ENCODE measurements at places on chromosomes 2 and 18.

DNA sequence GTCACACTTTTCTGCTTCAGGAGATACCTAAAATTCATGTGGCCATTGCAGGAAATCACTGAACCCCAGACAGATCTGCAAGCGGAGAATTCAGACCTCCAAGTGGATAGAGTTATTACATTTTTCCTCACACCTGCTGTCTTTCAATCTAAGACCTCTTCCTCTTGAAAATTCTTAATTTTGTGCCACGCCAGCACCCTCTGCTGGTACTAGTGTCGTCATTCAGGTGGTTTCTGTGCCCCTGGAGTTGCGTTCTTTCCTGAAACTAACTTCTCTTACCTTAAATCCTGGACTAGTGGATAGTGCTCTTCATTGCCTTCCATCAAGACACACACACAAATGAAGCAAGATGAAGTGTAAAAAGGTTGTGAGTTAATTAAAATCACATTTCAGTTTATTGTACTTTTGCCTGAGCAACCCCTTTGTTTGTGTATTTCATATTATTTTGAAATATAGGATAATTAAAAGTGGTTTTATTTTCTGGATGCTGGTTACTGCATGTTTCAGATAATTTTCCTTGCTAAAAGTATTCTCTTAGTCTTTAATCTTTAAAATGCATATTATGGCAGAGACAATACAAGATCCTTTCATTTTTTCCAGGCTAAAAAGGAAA is 1.6 kb upstream of the DNER start:
- no peak for DNase-seq

GRCh38 chr2:193584522-193584938 is 1389.8 kb upstream of the TMEFF2 start:
- no peak for DNase-seq

- no peak for DNase-seq
Observed at GRCh38 chr2:2804528-2804927, 473.5 kb upstream of the MYT1L start.

- no peak for DNase-seq
Observed at GRCh38 chr18:46588971-46589660, 67.9 kb downstream of the LOXHD1 start.

GRCh38 chr2:88127888-88128653 is at the start of gene FABP1:
FABP1 (minus strand) TSS chr2:88128062; CDS start chr2:88128017, 45 bp downstream.
- no peak for DNase-seq

DNA sequence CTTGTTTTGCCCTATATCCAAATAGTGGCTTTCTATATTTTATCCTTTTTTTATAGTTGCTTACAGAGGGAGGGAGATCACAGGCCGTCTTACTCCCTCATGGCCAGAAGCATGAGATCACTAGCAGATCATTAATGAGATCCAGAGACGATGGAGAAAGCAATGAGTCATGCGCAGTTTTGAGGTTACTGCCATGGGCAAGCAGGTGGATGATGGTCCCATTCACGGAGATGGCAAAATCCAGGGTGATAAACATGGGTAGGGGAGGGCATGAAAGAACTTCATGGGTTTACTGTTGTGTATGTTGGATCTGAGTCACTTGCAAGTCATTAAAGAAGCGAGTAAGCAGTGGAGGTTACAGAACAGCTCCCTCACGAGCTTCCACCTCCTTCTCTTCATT is 60.4 kb downstream of the C18orf63 start:
- DNase-seq = no peak

GRCh38 chr2:37925063-37925897 is at the start of gene RMDN2:
RMDN2 (plus strand) TSS chr2:37925287; CDS start chr2:37929278, 3,991 bp downstream.
- DNase-seq = peak; percentile 96

DNA sequence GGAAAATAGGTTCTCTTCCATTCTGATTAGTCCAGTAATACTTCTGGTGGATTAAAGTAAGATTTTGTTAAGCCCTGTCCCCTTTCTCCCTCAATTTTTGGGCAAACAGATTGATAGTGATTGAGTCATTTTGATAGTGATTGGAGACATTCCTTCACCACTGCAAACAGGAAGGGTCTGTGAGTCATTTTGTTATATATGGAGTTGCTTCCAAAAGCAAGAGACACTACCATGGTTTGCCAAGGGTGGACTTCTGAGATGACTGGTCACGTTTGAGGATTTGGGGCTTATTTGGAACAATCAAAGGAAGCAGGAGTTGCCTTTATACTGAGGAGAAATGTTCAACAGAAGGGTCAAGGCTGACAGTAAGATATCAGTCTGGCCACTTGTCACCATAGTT is 249.9 kb downstream of the PARD3B start:
- DNase-seq = no peak

GRCh38 chr2:167988296-167988695 is 259.1 kb downstream of the STK39 start:
- no peak for DNase-seq

DNA sequence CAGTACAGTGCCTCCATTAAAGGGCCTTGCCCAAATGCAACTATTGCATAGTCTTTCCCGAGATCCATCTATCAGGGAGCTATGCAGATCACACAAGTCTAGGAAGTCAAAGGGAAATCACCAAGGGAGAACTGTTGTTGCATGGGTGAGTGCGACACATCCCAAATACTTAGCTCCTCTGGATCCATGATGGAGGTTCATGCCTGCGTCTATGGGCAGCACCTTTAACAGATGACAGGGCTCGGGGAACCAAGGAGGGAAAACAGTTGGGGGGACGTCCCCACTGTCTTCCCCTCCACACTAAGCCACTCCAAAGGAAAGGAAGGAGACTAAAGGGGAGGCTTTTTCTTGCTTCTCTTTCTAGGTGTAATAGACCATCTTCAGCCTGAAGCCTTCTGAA is 552.8 kb upstream of the PKDCC start:
- no peak for DNase-seq

DNA sequence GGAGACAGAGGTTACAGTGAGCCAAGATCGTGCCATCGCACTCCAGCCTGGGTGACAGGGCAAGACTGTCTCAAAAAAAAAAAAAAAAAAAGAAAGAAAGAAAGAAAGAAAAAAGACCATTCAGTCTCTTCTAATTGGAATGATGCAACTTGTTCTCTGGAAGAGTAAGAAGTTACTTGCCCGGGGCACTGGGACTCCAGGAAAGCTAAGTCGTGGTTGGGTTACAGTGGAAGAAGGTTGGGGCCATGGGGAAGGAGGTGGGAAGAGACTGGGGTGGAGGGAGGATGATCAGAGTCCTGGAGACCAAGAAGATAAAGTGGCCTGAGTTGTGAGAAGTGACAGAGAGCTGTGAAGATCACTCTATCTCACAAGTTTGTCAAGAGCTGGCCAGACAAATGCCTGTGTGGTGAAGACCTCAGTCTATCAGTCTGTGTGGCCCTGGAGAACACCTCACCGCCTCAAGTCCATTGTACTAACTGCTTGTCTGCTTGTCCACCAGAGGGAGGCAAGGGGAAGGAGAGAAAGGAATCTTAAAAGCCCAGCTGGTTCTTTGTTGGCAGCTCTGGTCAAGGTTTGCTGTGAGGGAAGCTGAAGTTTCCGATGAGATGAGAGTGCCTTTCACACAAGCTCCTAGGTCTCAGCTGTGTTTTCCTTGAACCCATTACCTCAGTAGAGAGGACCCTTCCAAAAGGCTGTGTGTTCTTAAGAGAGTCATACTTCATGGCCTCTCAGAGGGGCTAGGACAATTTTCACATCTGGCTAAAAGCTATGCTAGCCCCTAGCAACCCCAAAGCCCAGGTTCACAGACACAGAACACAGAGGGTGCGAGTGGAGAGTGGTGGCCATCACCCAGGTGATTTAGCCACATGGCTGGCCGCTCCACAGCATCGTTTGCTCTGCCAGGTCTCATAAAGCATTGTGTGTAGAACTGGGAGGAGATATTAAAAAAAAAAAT is 72.0 kb upstream of the TMEM178A start:
- peak; percentile 61 for DNase-seq

DNA sequence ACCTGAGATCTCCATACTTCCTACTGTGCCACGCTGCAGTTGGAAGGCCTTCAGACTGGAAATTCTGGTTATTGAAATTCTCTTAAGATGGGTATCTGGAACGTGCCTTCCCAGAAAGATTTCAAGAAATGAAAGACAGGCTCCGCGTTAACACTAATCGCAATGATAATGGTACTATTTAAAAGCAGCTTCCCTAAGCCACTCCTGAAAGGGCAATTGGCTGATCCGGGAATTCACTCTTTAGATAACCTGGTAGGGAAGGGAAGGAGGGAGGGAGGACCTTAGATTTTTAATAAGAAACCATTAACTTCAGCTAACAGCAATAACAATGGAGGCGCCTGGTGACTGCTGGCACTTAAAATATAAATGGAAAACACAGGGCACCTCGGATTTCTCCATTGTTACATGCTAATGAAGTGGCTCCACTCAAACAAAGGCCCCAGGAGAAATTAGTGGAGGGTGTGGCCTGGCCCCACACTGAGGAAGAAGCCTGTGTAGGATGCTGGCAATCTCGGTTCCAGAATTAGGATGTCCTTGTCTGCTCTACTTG is 22.5 kb upstream of the MTA3 start:
- no peak for DNase-seq

GRCh38 chr18:38038242-38038641 is 472.6 kb upstream of the CELF4 start:
- DNase-seq = no peak

GRCh38 chr18:26479681-26480079 is 68.7 kb downstream of the KCTD1 start:
- DNase-seq = no peak

DNA sequence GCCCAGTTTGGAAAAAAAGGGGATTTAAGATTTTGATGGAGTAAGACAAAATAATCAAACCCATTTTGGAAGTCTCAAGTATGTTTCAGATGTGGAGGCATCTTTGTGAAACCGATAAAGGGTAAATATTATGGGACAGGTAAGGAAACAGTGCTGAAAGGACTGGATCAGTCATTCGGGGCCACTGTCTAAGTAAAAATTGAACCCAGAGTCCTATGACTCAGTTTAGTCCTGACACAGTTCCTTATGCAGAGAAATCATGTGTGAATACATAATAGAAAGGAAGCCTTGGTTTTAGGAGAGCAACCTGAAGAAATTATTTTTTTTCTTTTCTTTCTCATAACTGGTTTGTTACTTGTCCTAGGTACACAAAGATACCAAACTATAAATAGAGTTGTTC is 15.4 kb upstream of the ZEB2 start:
- no peak for DNase-seq

GRCh38 chr2:88250404-88250803 is 80.3 kb downstream of the THNSL2 start:
- DNase-seq = no peak

DNA sequence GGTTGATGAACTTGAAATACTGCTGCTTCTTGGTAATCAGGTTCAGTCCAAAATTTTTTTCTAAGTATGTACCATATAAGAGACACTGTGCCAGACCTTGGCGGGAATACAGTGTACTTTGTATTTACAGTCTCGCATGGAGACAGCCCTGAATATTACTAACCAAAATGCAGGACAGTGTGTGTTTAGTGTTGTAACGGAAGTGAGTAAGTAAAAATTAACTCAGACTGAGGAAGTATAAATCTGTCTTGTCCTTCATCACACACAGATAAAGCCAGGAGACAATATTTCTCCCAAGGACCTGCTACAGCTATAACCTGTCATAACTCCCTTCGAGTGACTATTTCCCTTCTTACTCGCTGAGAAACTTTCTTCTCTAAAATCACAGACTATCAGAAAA is 76.9 kb downstream of the ACTR3 start:
- DNase-seq = no peak

- no peak for DNase-seq
Observed at GRCh38 chr18:75473316-75473715, 45.8 kb upstream of the SMIM21 start.

Data from HTR-8/SVneo (cell line).